Activated T-cell treated with anti-CD3 and anti-CD28 coated beads, Interleukin-2, amount 50 U/mL, for 72 hours (primary cell): ENCODE measurements at places on chromosomes 2 and 18. TPM values are rescaled to one million over a fixed set of nuclear protein-coding genes. Genes with fewer than 3 reads are reported as not detected.

- peaks cover 8% of the 10 kb centered on the region for H3K36me3 ChIP-seq
- H3K4me3 ChIP-seq, result no peak overlapping the region
- peaks cover 21% of the 10 kb centered on the region for H3K4me1 ChIP-seq
- DNase-seq, result no peak
- H3K27ac ChIP-seq, result no peak overlapping the region
Observed at GRCh38 chr2:221569425-221569845, 2.7 kb downstream of the EPHA4 start.

GRCh38 chr18:48477348-48477747 lies 61.5 kb upstream of the CTIF start:
- no peak overlapping the region for H3K4me3 ChIP-seq

DNA sequence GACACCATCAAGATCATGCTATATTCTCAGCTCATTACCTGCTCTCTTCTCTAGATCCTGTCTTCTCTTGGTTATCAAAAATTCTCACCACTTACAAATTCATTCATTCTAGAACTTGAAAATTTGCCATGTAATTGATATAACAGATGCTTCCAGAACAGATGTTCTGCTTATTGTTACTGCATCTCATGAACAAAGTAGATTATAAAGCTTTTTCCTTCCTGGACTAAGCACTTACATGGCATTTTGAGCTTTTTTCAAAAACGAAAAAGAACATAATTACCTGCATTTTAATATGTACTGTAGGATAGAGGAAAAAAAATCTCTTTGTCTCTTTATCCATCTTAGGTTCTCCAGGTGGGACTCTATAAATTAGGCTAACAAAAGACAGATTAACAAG lies 79.6 kb upstream of the CREB1 start:
- DNase-seq, result no peak
- H3K4me1 ChIP-seq, result no peaks in the 10 kb centered on the region
- no peak overlapping the region for H3K27ac ChIP-seq
- peaks cover 7% of the 10 kb centered on the region for H3K27me3 ChIP-seq
- no peak overlapping the region for H3K4me3 ChIP-seq

DNA sequence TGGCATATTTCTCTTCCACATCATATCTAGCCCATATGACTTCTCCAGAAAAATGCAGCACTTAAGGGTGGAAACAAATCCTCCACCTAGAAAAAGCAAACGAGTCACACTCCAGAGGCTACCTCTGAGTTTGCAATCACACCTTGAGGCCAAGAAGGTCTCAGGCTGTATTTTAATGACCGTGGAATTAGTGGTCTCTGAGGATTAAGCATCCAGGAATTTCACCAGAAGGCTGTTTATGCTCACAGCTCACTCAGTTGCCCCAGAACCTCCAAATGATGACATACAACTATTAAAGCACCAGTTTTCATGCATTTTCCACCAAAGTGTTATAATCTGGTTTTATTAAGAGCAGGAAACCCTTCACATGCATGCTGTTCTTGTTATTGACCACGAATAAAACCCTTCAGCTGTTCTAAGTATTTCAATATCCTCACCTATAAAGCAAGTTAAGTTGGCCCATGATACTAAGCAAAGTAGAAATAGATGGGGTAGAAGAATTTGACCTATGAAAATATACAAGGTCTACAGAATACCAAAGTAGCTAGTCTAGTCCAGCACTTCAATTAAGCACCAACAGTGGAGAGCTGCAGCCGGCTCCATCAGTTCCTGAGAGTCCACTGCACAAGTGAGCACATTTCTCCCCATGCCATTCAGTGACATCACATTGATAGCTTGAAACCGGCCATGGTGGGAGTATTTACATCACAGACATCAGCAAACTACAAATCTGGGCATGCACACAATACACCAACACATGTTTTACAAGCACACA lies 39.5 kb upstream of the SLC14A1 start:
- no peak overlapping the region for H3K4me3 ChIP-seq
- no peak overlapping the region for H3K27ac ChIP-seq
- H3K27me3 ChIP-seq, result peaks cover 40% of the 10 kb centered on the region
- DNase-seq, result no peak
- no peaks in the 10 kb centered on the region for H3K36me3 ChIP-seq

TUBA4B gene
- total RNA-seq, result not detected

DNA sequence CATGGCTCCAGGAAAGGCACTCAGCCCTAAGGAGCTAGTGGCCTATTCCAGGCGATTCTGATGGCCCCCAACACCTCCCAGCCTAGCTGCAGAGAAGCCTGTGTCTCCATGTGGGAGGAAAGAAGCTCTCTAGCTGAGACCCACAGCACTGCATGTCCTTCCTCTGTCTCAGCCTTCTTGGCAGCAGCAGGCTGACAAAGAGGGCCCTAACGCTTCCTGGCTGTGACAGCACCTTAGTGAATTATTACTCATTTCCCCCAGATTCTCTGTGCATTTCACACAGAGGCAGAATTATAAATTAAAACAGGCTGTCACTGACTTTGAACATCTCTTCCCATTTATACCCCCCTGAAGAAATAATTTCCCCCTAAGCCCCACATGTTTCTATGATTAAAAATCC lies 206.8 kb downstream of the CLIP4 start:
- no peaks in the 10 kb centered on the region for H3K36me3 ChIP-seq
- H3K4me1 ChIP-seq, result peaks cover 28% of the 10 kb centered on the region
- H3K27ac ChIP-seq, result peak overlapping the region; percentile 49
- DNase-seq, result peak; percentile 24
- peaks cover 58% of the 10 kb centered on the region for H3K27me3 ChIP-seq

REG1B gene
- not detected for total RNA-seq

GRCh38 chr18:45666520-45666919 lies 51.2 kb downstream of the SLC14A2 start:
- peak overlapping the region; percentile 96 for H3K27ac ChIP-seq
- no peaks in the 10 kb centered on the region for H3K36me3 ChIP-seq
- H3K4me3 ChIP-seq, result peak overlapping the region; percentile 91
- H3K4me1 ChIP-seq, result peaks cover 68% of the 10 kb centered on the region
- no peaks in the 10 kb centered on the region for H3K27me3 ChIP-seq

GRCh38 chr2:46284796-46285195 lies 12.4 kb upstream of the EPAS1 start:
- no peak overlapping the region for H3K27ac ChIP-seq
- H3K27me3 ChIP-seq, result peaks cover 12% of the 10 kb centered on the region
- no peaks in the 10 kb centered on the region for H3K4me1 ChIP-seq
- no peak overlapping the region for H3K4me3 ChIP-seq
- no peaks in the 10 kb centered on the region for H3K36me3 ChIP-seq

GRCh38 chr18:65938592-65939372 lies 188.0 kb downstream of the CDH7 start:
- no peaks in the 10 kb centered on the region for H3K4me1 ChIP-seq
- no peak for DNase-seq
- H3K27me3 ChIP-seq, result no peaks in the 10 kb centered on the region
- no peak overlapping the region for H3K27ac ChIP-seq
- H3K4me3 ChIP-seq, result no peak overlapping the region
- no peaks in the 10 kb centered on the region for H3K36me3 ChIP-seq

TACR1 gene
- not detected for total RNA-seq

LYG1 gene
- 1.5 TPM for total RNA-seq

KCNK3 gene
- not detected for total RNA-seq

- no peak overlapping the region for H3K4me3 ChIP-seq
- DNase-seq, result no peak
- peaks cover 2% of the 10 kb centered on the region for H3K36me3 ChIP-seq
- H3K4me1 ChIP-seq, result peaks cover 43% of the 10 kb centered on the region
Observed at GRCh38 chr2:101803128-101803527, 105.6 kb downstream of the MAP4K4 start.

CYRIA gene
- total RNA-seq, result 1.1 TPM

DNA sequence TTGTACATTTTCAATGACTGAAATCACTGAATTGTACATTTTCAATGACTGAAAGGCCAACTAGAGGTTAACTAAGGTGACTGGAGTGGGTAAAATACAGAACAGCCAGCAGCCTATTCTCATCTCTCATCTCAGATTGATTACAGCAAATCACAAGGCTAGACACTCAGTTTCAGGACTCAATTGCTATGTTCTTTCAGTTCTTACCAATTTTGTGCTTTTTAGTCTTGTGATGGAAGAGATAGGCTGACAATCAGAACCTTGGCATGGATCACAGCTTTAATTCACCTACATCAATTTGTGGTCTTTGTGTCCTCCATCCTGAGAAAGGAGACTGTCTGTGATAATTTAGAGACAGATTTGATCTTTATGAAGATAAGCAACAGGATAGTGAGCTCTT lies 124.7 kb downstream of the GULP1 start:
- no peak for DNase-seq
- H3K4me1 ChIP-seq, result no peaks in the 10 kb centered on the region
- H3K4me3 ChIP-seq, result no peak overlapping the region
- H3K27me3 ChIP-seq, result no peaks in the 10 kb centered on the region

HOXD12 gene
- not detected for total RNA-seq

IL1A gene
- total RNA-seq, result 6.6 TPM

CDK15 gene
- not detected for total RNA-seq

GRCh38 chr18:57022716-57023115 lies 124.2 kb upstream of the BOD1L2 start:
- peaks cover 4% of the 10 kb centered on the region for H3K4me1 ChIP-seq
- no peak overlapping the region for H3K27ac ChIP-seq
- DNase-seq, result no peak

LHCGR gene
- not detected for total RNA-seq

- H3K27ac ChIP-seq, result peak overlapping the region; percentile 77
- H3K36me3 ChIP-seq, result peaks cover 5% of the 10 kb centered on the region
- H3K4me1 ChIP-seq, result peaks cover 62% of the 10 kb centered on the region
- no peaks in the 10 kb centered on the region for H3K27me3 ChIP-seq
- peak overlapping the region; percentile 39 for H3K4me3 ChIP-seq
- DNase-seq, result peak; percentile 34
Observed at GRCh38 chr2:191152482-191153240, 1.9 kb upstream of the STAT4 start.

DNA sequence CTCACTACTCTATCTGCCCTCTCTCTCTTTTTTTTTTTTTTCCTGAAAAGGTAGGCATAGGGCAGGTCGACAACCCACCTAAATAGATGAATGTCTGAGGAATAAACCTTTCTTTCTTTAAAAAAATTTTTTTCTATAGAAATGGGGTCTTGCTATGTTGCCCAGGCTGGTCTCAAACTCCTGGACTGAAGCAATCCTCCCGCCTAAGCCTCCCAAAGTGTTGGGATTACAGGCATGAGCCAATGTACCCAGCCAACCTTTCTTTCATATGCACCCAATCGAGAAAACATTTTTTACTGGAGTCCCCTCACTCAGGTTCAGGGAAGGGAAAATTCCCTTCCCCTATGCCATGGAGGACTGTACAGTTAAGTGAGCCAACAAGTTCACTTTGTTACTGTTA lies 31.0 kb downstream of the CFAP210 start:
- DNase-seq, result no peak
- no peak overlapping the region for H3K4me3 ChIP-seq
- no peaks in the 10 kb centered on the region for H3K4me1 ChIP-seq
- H3K27me3 ChIP-seq, result no peaks in the 10 kb centered on the region
- H3K27ac ChIP-seq, result no peak overlapping the region
- no peaks in the 10 kb centered on the region for H3K36me3 ChIP-seq

- no peak overlapping the region for H3K4me3 ChIP-seq
- H3K4me1 ChIP-seq, result no peaks in the 10 kb centered on the region
- H3K27me3 ChIP-seq, result no peaks in the 10 kb centered on the region
Observed at GRCh38 chr2:220999356-220999755, 572.7 kb downstream of the EPHA4 start.

GRCh38 chr2:84495539-84496146 lies 20.7 kb upstream of the DNAH6 start:
- H3K27ac ChIP-seq, result peak overlapping the region; percentile 22
- H3K27me3 ChIP-seq, result no peaks in the 10 kb centered on the region
- peaks cover 14% of the 10 kb centered on the region for H3K4me1 ChIP-seq
- no peaks in the 10 kb centered on the region for H3K36me3 ChIP-seq
- no peak overlapping the region for H3K4me3 ChIP-seq
